Myocyte (in vitro differentiated cells): ENCODE measurements at places on chromosomes 3 and 15. TPM values are rescaled to one million over a fixed set of nuclear protein-coding genes. Genes with fewer than 3 reads are reported as not detected.

GRCh38 chr15:82647835-82648256 lies 683 bp upstream of the CPEB1 start:
- peak; percentile 8 for DNase-seq

GRCh38 chr3:143358793-143359491 lies 239.4 kb downstream of the CHST2 start:
- no peak for DNase-seq

DNA sequence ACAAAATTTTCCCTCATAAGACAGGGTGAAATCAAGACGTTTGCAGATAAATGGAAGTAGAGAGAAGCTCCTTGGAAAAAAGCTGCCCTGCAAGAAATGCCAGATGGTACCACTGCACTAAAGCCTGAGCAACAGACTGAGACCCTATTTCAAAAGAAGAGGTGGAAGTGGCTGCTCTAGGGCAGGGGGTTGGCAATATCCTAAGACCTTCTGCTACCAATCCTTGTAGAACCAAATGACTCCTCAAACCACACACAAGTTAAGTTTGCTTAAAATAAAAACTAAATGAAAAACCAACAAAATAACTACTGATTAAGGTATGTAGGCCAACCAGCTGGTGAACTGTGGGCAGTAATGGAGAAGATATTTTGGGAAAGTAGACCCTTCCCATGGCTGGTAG lies 21.3 kb downstream of the RAB43 start:
- no peak for DNase-seq

DNA sequence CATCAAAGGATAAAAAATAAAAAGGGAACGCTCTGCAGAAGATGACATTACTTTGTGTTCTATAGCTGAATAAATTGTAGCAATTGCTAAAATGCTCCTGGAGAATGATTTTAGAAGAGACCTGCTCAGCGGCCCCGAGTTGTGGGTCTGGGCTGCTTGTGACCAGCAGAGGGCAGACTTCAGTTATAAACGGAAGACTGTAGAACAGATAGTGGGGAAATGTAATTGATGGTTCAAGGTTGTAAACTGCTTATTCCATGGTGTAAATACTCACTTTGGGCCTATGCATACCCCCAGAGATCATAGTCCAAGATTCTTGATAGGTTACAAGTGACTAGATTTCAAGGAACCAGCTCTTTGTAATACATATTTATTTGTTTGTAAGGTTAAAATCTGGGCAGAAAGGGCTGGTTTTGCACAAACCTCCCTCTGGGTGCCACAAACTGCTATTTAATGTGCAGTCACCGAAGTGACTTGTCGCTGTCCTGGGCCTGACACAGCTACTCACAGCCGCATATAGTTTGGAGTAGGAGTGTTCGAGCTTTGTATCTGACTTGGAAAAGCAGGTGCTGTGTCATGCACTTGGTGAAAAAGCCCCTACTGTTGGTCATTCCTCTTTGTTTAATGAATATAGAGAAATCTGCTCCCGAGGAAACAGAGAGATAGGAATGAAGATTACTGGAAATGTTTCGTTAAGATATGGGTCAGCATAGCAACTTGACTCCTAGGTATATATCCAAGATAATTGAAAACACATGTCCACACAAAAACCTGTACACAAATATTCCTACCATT lies 34.7 kb upstream of the NDUFB4 start:
- DNase-seq = peak; percentile 69

DNA sequence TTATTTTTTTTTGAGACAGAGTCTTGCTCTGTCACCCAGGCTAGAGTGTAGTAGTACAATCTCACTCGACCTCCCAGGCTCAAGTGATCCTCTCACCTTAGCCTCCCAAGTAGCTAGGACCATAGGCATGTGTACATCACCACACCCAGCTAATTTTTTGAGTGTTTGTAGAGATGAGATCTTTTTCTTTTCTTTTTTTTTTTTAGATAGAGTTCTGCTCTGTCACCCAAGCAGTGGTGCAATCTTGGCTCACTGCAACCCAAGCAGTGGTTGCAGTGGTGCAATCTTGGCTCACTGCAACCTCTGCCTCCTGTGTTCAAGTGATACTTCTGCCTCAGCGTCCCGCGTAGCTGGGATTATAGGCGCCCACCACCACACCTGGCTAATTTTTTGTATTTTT lies 5.2 kb downstream of the CEP97 start:
- no peak for DNase-seq

- DNase-seq = no peak
Observed at GRCh38 chr15:43412096-43412495, 41.2 kb downstream of the TUBGCP4 start.

DNA sequence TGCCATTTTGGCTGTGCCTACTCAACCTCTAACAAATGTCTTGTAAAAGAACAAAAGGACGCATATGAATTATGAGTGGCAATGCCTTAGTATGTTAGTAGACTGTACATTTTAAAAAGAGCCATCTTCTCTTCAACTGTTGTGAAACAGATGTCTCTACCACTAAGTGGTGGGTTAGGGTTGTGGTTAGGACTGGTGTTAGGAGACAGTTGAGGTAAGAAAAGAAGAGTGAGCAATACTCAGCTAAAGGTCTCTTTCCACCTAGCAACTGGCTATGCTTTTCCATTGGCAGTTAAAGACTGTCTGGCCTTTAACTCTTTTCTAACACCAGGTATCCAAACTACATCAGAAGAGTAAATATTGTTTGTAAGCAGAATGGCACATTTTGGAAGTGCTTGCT lies 221.7 kb upstream of the TBC1D5 start:
- DNase-seq = peak; percentile 67

DNA sequence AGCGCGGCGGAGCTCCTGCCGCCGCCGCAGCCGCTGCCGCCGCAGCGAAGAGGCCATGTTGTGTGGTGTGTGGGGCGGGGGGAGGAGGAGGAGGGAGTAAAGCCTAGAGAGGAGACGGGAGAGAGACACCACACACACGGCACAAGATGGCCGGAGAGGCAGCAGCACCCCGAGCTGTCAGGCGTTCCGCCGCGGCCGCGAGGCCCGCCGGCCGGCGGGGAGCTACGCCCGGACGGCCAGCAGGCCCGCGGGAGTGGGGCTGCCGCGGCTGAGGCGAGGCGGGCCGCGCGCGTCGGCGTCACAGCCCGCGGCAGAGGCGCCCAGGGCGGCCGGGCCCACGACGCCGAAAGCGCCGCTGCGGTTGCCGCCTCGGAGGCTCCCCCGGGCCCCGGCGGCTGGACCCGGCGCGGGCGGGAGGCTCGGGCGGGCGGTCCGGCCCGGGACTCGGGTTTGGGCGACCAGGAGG lies 17.4 kb upstream of the CHD2 start:
- no peak for DNase-seq

RBMS3 gene
- 30.6 and 32.2 TPM in 2 replicates for total RNA-seq

AMT gene
- total RNA-seq = 0.36 and 0.56 TPM in 2 replicates

ITIH4 gene
- 5.0 and 5.4 TPM in 2 replicates for total RNA-seq

C3orf49 gene
- not detected in 2 replicates for total RNA-seq
